Activated CD8-positive, alpha-beta T cell treated with anti-CD3 and anti-CD28 coated beads for 36 hours (primary cell): ENCODE measurements at places on chromosomes 4 and X.

- no peak for DNase-seq
Measured at GRCh38 chr4:55673424-55673823, 37.3 kb upstream of the NMU start.

DNA sequence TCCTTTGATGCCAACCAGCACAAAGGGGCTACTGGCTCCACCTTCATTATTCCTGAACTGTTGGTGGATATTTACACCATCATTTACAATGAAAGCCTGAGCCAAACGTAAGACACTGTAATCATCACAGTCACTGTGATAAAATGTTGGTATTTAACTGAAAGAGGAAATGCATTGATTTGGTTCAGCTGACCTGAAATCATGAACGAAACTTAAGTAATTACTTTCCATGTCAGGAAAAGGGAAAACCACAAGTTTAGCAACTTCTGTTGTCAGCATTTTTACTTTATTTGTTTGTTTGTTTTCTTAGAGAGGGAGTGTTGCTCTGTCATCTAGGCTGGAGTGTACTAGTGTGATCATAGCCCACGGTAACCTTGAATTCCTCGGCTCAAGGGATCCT is 247.8 kb upstream of the FAM47A start:
- no peak for DNase-seq

DNA sequence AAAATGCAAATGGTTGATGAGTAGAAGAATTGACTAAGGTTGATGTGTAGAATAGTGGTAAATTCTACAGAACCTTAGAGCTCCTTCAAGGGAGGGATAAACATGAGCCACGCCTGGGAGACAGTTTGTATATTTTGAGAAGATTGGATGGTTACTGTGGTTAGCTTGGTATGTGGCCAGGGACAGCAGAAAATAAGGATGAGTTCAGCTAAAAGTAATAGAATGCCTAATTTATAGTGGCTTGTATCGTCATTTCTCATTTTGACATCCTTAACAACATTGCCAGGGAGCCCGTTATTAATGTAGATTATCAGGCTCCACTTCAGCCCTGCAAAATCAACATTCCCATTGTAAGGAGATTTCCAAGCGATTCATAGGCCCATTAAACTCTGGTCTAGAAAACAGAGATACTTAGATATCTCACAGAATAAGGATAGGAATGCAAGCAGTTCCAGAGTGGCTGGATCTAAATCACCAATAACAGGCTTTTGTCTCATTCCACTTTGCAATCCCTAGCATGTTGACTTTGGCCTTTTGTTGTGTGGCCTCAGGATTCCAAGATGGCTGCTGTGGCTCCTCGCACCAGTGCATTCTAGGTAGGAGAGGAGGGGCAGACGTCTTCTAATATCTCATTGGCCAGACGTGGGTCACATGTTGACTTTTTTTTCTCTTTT is 6.4 kb upstream of the PTTG2 start:
- DNase-seq, result peak; percentile 20

DNA sequence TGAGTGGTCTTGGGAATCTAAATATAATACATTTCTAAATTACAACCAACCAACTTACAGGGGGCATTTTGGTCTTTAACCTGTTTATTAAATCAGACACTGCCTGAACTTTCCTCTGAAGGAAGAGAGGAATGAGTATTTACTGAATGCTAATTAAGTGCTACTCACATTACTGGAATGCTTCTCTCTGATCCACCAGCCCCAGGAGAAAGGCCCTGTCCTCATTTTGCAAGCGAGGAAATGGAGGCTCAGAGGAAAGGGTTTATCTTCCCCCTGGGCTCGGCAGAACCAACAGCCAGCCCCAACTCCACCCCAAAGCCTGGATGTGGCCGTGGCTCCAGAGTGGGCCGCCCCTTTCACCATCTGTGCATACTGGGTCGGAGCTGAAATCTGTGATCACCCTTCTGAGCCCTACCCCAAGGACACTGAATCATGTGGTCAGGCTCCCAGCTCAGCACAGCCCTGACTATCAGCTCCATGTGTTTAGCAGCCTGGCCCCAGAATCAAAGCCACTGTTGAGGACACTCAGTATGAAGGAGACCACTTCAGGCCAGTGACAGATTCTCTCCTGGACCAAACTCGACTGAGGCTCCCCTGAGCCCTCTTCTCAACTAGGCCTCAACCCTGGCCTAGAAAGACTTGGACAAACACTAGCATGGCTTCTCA is 56.7 kb upstream of the ENPP6 start:
- DNase-seq, result no peak

DNA sequence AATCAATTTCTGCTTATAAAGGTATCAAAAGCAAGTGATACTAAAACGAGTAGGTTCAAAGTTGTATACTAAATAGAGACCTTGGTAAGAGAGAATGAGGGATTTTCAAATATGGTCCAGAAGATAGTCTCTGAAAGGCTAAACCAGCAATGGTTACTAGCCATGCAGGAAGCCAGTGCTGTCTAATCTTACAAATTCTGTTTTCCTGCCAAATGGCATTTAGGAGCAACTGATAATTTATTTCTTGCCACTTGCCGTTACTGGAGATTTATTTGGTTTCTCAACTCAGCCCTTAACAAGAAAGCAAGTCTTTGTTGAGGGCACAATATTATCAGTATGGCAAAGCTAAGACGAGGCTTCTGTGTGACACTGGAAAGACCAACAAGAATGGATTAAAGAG is 47.2 kb downstream of the MAP7D3 start:
- no peak for DNase-seq

DNA sequence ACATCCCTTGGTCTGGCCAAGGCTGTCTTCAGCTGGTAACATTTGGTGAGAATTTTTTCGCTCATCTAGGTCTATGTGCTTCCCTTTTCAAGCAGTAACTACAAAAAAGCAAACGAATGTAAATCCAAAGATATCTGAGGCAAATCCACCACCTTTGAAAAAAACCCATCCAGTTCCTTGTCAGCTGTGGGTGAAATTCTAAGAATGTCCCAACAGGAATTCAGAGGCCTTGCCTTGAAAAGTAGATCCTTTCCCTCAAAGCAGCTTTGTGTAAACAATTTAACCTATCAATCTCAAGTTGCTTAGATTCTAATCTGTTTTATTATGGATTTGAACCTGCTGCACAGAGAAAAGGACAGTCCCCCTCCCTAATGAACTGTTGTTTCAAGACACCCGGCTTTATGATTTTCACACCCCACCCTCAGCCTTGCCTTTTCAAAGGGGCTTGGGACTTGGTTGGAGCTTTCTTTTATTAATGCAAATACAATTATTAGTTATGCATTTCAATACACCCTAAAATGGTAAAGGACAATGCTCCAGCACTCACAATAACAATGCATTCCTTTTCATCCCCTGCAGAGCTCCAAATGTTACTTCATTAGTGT is 166.6 kb downstream of the LDB2 start:
- no peak for DNase-seq

DNA sequence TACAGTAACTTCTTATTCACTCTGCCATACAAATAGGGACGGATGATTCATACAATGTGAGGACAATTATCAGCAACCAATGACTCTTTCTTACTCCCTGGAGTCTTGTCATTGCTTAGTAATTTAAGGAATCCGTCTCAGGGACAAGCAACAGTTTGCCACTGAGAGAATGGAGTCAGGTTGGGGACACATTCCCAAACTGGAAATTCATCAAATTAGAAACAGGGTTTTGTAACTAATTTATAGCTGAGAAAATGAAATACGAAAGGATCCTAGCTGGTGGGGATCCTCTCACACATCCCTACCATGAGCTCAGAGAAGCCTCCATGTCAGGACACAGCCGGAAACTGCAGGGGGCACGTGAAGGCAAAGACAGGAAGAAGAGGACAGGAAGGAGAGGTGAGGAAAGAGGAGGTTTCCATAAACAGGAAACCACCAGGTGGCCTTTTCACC is 50.4 kb upstream of the KDR start:
- no peak for DNase-seq

GRCh38 chrX:141668371-141668770 is 30.2 kb downstream of the SPANXD start:
- no peak for DNase-seq

DNA sequence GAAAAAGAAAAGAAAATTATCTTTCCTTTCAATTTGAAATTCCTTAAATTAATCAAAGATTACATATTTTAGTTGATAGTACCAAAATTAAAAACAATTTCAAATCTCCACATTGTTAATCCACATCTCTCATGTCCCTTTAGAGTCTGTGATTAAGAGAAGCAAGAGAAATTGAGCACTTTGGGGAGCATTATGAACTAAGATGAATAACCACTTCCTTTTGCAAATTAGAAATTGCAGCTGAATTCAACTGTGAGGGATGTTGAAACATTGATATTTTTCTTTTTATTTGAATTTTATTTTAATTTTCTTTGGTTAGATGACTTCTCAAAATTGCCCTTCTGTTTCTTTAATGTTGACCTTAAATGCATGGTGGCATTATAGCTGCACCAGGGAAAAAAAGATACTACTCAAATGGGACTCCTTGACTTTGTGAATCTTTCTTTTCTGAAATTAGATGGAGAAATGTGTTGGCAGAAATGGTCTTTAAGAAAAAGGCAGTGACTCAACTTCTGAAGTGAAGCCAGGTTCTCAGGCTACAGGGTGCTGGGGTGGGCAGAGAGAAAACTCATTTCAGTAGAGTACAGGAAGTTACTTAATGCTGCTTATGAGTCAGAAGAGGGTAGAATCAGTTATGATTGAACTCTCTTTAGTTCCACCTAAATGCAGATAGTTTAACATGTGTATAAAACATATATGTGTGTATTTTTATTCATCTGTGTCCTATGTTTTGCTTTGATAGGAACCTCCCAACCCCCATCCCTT is 92.0 kb upstream of the TNIP3 start:
- peak; percentile 79 for DNase-seq

DNA sequence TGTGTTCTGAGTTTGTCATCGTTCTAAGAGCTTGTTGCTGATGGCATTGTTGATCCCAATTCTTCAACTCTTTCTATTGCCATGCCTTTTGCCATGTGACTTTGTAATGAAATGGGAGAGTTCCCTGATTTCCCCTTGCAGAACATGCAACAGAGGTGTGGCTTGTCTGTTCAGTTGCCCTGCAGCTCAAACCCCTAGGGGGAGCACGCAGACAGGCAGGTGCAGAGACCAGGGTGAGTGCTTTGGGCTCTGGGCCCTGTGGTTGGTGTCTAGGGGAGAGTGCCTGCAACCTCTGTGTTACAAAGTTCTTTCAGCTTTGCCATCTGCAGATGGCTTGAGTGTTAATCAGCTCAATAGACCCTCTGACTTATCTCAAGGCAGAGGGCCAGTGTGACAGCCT is 332.7 kb downstream of the MID1IP1 start:
- peak; percentile 29 for DNase-seq

GRCh38 chr4:123353656-123354055 is 42.9 kb upstream of the SPRY1 start:
- DNase-seq, result no peak

GRCh38 chr4:145805490-145805889 is 125.5 kb downstream of the C4orf51 start:
- DNase-seq, result no peak

GRCh38 chr4:27101126-27101525 is 240.5 kb downstream of the STIM2 start:
- no peak for DNase-seq

GRCh38 chrX:144334577-144334976 is 450.7 kb downstream of the UBE2NL start:
- no peak for DNase-seq

- no peak for DNase-seq
Measured at GRCh38 chr4:122765692-122766352, 33.3 kb downstream of the BBS12 start.

GRCh38 chrX:69093960-69094871 is 71.0 kb downstream of the PJA1 start:
- DNase-seq, result peak; percentile 43

DNA sequence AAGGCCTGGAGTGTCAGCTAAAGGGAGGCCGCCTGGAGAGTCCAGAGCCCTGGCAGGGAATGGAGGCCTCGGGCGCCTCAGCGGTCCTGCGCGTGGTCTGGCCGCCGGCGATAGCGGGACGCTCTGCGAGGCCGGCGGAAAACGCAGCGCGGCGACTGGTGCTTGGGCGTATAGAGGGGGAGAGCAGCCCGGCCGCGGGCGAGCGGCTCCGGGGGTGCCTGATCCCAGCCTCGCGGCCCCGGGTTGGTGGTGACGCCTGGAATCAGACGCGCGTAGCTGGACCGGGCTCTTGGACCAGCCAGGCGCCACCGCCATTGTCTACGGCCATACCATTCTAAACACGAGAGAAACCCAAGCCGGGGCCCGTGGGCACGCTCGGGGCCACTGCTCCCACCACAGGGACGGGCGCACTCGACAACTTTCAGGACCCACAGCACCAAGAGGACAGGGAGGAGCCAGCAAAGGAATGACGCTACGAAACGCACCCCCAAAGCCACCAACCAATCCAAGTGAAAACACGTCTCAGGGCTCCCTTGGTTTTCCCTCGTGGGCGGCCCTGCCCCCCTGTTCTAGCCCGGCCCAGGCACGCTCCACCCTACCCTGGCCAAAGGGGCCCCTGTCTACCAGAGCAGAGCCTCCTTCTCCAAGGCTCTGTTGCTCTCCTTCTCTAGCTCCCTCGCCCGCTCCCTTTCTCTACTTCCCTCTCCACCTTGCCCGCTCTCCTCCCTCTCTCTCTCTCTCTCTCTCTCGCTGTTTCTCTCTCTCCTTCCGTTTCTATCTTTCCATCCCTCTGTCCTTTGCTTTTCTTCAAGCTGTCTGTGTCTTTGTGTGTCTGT is 7.8 kb downstream of the FRG2 start:
- no peak for DNase-seq

DNA sequence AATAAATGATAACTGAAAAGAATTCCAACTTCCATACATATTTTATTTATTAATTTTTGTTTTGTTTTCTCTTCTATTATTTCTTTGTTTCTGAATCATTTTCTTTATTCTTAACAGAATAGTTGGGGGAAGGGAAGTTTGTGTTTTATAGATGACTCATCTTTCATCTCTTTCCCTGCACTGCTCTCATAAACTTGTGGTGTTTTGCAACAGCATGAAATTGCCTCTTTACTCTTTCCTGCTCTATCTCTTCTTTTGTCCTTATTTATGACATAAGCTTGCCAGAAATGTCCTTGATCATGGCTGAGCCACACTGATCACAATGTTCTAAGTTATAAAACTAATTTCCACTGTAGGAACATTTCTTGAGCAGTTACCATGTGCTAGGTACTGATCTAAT is 22.3 kb downstream of the QRFPR start:
- no peak for DNase-seq

GRCh38 chr4:38621028-38621684 is 42.8 kb upstream of the KLF3 start:
- no peak for DNase-seq

DNA sequence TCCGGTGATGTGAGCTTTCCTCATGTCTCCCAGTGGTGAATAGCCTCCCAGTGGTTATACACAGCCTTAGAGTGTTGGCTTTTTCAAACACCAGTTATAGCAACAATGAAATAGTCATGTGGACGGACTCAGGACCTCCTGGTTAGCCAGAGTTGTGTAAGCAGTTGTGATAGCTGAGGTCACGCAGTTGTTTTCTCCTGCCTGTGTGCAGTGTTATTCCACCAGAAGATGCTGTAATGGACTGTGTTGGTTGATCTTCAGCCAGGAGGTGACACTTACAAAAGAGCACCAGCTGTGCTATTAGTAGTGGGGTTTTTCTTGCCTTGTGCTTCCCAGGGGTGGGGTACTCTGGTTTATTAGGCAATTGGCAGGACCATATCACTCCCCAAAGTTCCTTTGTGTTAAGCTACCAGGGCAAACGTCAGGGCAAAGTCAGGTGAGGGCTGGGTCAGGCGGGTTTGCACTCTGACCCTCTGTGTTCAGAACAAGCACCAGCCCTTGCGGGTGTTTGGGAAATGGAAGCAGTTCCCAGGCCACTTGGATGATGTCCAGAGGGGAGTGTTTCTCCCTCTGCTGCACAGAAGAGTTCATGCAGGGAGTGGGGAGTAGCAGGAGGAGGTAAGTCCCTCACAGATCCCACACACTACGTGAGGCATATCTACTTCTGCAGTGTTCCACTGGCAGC is 252.6 kb downstream of the TMEM47 start:
- DNase-seq, result no peak
